Activated CD8-positive, alpha-beta memory T cell treated with anti-CD3 and anti-CD28 coated beads for 48 hours (primary cell): ENCODE measurements at places on chromosomes 7 and 10.

DNA sequence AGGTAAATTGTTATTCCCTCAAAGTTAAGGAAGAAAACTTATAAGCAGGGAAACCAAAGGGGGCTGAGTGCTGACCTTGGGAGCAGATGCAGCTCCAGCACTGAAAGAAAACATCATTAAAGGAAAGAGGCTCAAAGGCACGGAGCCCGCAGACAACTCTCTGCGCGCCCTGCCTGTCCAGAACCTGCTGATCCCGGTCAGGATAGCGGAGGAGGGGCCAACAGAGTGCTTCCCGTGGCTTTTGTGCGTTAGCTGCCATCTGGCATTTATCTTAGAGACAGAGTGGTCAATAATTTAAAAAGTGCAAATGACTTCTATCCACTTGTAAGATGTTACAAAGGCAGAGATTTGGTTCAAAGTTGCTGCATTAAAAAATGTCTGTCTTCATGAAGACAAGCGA lies 162.1 kb downstream of the FANK1 start:
- DNase-seq = no peak

- no peak for DNase-seq
Observed at GRCh38 chr10:78700413-78700812, 368.4 kb upstream of the ZMIZ1 start.

DNA sequence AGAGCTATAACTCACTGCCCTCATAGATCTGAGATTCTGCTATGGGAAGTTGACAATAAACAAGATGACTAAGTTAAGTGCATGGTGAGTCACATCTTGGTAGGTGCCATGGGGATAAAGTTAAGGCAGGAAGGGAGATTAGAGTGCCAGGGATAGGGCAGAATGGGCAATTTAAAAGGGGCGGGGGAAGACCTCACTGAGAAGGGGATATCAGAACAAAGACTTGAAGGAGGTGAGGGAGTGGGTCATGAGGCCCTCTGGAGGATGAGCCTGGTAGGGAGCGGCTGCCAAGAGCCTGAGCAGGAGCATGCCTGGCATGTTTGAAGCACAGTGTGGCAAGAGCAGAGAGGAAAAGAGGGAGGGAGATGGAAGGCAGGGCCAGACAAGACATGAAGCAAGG lies 34.8 kb upstream of the INMT start:
- no peak for DNase-seq

DNA sequence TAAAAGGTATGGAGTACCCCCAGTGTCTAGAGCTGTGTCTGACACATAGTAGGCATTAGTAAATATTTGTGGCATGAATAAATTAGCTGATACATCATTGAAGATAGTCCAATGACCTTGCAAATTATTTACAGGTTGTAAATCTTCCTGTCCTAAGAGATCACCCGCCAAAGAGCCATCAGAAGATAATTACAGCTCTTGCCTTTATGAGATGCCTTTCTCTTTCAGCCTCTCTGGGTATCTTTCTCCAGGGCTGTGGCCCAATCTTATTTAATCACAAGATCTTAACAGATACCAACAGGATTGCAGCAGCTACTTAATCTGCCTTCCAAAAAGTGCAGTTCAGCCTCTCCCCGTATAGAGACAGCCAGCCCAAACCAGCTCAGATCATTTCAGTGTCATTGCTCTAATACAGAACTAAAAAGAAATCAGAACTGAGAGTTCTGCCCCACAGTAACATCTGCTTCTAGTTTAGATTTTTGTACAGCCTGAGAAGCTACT lies 41.5 kb downstream of the MYOF start:
- no peak for DNase-seq

DNA sequence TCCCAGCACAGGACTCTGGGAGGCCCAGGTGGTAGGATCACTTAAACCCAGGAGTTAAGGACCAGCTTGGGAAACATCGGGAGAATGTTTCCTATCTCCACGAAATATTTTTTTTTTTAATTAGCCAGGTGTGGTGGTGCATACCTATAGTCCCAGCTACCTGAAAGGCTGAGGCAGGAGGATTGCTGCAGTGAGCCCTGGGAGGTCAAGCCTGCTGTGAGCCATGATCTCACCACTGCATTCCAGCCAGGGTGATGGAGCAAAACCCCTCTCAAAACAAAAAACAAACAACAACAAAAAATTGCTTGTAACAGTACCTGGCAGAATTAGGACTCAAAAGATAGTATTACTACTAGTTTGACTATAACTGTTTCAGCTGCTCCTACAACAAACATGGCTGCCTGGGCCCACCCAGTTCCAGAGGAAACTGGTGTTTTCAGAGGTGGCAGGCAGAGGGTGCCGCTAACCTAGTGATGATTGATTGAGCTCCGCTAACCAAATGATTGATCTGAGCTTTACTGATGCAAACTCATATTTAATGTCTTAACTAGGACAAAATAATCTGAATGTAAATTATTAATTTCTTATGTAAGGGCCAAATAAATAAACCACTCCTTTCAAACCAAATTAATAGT lies 57.0 kb downstream of the AP3M1 start:
- DNase-seq = no peak

DNA sequence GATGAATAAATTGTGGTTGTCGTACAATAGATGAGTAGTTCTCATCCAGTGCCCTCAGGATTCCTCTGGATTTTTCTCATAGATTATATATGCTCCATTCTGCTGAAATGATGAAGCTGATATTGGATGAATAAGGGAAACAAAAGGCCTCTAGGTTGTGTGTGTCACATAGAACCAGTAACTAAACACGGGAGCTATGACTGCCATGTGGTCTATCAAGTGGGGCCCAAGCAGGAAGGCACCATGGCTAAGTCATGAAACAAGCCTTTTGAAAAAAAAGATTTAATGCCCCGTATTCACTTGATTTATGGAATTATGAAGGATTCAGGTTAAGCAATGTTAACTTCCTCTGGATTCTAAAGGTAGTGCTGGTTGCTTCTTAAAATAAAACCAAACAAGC lies 225.1 kb downstream of the TCF7L2 start:
- DNase-seq = no peak

GRCh38 chr10:59258890-59259289 lies 82.4 kb downstream of the PHYHIPL start:
- DNase-seq = no peak

DNA sequence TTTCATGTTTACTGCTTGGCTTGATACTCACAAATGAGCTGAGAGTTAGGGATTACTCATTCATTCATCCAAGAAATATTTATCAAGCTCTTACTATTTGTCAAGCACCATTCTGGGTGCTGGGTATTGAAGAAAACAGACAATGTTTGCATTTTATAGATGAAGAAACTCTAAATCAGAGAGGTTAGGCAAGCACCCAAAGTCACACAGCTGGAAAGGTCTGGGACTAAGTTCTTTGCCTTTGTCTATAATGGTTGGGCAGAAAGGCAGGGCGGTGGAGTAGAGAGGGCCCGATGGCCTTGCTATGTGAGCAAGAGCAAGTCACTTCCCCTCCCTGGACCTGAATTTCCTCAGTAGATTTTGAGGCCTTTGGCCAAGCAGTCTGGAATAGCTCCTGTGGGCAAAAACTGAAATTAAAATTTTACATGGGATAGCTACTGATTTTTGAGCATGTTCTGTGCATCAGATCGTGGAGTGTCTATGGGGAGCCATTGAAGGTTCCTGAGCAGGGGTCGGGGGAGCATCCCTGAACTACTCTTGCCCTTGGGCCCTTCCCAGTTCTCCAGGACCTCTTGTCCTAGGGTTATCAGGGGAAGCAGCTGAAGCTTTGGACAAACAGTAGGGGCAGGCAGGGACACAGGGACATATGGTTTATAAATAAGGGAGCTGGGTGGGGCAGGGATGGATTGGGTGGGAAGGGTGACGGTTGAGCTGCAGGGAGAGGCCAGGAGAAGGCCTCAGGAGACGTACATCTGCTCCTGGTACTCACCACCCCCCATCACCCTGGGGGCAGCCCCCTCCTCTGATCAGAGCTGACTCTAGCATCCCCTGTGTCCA lies 23.3 kb downstream of the AQP1 start:
- DNase-seq = no peak

- DNase-seq = no peak
Observed at GRCh38 chr10:119687192-119688032, 36.2 kb downstream of the BAG3 start.

- no peak for DNase-seq
Observed at GRCh38 chr10:25978771-25979170, 44.7 kb downstream of the MYO3A start.

DNA sequence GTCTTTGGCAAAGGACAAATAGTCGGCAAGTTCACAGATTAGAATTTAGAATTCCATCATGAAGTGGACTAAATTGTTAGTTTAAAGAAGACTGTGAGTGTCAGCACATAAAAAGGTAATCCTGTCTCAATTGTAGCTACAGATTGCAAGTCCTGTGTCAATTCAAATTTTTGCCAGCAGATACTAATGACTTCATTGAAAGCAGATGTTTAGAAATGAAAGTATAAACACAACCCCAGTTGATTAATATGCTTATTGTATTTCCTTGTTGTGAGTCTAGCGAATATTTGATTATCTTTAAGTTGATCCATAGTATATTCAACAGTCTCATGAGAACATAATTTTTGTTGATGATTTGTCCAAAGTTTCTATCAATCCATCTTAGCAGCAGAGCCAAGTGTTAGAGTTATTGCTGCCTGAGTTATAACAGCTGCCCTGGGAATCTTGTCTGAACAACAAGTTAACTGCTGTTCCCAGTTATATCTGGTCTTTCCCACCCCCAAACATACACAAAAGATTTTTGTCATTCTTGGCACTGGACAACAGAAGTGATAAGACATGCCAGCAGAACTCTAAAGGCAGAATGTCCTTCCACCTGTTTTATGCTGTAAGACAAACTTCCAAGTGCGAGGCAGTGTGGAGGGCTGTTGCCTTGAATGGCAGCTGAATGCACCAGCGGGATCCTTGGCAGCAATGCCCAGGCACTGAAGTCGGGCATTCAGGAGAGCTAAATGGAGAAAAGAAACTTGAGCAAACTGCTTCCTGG lies 21.3 kb upstream of the HERPUD2 start:
- no peak for DNase-seq

GRCh38 chr7:19118636-19119371 lies 1.4 kb upstream of the TWIST1 start:
- no peak for DNase-seq

DNA sequence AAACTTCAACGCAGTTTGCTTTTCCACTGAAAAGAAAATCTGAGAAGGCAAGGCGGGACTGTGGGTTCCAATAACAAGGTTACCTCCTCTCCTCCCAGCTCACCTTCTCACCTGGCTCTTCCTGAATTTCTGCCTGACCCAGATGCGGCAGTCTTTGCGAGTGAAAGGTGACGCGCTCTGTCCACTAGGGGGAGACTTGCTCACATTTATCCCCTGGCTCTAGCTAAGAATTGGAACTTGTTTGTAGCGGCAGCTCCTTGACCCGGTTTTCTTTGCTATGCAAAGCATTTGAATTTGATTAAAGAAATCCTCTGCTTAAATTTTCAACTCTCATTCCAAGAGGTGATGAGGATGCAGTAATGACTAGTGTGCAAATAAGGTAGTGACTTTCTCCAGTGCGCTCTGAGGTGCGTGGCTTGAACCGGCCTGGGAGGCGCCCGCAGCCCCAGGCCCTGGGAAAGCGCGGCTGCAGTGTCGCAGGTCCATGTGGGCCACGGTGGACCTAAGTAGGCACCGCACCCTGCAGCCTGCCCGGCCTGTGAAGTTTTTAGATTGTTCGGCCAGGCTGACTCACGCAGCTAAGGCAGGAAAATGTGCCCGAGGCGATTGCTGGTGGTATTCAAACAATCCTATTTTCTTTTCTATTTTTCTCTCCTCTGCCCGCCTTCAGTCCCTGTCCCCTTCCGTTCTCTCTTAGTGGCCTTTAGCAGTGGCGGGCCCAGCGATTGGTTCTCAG lies 336.9 kb upstream of the NPSR1 start:
- DNase-seq = no peak
